Activated gamma-delta T cell treated with anti-CD3 and anti-CD28 coated beads, Interleukin-2, amount 50 U/mL, for 16 hours (primary cell): ENCODE measurements at places on chromosomes 13 and 19.

- no peak for DNase-seq
Observed at GRCh38 chr19:32662186-32662585, 12.8 kb downstream of the ANKRD27 start.

GRCh38 chr13:100596516-100596915 lies 7.9 kb upstream of the GGACT start:
- no peak for DNase-seq

- DNase-seq = no peak
Observed at GRCh38 chr13:59684105-59684504, 479.6 kb downstream of the DIAPH3 start.

- DNase-seq = no peak
Observed at GRCh38 chr13:28333204-28333881, 161.6 kb downstream of the FLT1 start.

DNA sequence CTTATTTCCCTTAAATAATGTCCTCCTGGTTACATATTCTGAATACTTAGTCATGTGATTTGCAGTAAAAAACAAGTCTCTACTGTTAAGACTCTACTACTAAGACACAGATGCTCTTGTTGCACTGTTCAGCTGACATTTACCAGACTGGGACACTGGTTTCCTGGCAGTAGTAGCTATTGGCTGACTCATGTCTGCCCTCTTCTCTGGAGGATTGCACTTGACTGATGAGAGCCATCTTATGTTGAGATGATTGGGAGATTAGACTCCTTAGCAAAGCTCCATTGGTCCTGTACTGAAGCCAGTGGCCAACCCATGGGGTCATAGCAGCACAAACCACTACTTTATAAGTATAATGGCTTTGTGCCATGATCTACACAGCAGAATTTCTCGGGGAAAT lies 1672.6 kb upstream of the PCDH20 start:
- no peak for DNase-seq

- DNase-seq = no peak
Observed at GRCh38 chr13:32086791-32087441, 55.3 kb downstream of the FRY start.

- no peak for DNase-seq
Observed at GRCh38 chr19:5186293-5187050, 154.1 kb downstream of the PTPRS start.

- DNase-seq = no peak
Observed at GRCh38 chr19:44848036-44848811, 2.1 kb downstream of the NECTIN2 start.

GRCh38 chr19:54281007-54281728 lies at the start of gene LILRB2:
Gene LILRB2 (minus strand): TSS chr19:54281110. CDS start chr19:54280496, 614 bp downstream.
- no peak for DNase-seq

DNA sequence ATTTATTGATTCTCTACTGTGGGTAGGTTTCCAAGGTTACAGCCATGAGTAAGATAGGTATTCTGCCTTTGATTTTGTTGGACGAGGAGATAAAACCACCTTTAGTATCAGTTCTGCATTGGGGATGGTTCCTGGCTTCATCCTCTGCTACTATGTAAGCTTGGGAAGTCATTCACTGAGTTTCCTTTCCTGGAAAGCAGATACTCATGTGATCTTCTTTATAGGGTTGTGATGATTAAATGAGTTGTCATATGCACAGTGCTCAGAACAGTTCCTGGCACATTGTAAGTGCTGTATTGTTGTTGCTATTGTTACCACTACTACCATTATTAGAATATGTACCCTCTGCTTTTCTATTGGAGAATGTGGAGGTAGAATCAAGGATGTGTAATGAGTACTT lies 13.1 kb upstream of the WTIP start:
- no peak for DNase-seq

DNA sequence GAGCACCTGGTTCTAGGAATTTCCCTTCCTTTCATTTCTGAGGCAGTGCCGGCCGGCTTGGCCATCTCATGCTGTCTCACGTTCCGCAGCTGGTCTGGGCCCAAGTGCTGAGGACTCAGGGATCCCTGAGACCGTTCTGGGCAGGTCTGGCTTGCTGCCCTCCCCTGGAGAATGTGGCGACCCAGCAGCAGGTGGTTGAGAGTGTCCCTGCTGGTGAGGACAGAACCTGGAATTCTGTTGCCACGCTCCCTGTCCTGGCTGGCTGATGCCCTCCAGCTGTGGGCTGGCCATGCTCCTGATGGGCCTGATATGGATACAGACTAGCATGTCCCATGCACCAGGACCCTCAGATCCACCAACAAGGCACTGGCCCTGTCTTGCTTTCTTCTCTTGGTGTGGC lies 114.0 kb upstream of the C1QTNF9B start:
- DNase-seq = no peak

DNA sequence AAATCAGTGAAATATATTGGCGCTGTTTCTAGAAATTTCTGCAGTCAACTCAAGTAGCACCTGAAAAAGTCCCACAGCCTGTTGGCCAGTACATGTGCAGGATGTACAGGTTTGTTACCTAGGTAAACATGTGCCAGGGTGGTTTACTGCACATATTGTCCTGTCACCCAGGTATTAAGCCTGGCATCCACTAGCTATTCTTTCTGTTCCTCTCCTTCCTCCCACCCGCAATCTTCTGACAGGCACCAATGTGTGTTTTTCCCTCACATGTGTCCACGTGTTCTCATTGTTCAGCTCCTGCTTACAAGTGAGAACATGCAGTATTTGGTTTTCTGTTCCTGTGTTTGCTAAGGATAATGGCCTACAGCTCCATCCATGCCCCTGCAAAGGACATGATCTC lies 13.1 kb upstream of the SCEL start:
- DNase-seq = no peak
